ENCODE measurements at places on chromosomes 4 and X. TPM values are rescaled to one million over a fixed set of nuclear protein-coding genes. Genes with fewer than 3 reads are reported as not detected.

DNA sequence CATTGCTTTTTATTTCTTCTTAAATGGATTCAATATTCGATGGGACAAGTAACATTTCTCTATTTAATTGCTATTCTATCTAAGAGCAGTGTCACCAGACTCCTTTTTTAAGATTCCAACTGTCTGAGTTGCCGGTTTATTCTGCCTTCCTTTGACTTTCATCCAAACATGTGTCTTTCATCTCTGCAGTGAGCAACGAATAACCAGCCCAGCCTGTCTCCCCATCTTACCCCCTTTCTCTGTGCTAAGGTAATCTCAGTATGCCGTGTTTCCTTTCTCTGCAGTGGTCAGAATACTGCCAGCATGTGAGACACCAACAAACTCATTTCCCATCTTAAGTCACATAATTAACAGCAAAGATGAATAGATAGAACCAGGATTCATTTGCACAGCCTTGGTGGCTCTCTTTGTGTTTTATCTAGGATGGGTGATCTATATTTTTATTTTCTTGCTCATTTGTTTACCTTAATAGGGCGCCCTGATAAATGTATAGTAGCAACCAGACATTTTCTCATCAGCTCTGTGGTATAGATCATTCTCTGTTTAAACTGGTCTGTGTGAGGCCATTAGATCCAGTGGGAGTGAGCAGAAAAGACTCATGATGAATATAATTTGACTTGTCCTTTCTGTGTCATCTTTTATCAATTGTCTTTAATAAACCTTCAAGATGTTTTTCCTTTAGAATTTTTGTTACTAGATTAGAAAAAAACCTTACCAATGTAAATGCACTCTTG is 394.8 kb upstream of the IGFBP7 start:
- H3K4me1 ChIP-seq, result no peaks in the 10 kb centered on the region
- no peak overlapping the region for H3K27ac ChIP-seq
- H3K4me3 ChIP-seq, result no peak overlapping the region

GRCh38 chr4:43282534-43282933 is 390.0 kb downstream of the GRXCR1 start:
- H3K36me3 ChIP-seq, result no peaks in the 10 kb centered on the region
- H3K4me1 ChIP-seq, result no peaks in the 10 kb centered on the region
- no peaks in the 10 kb centered on the region for H3K27me3 ChIP-seq
- no peak overlapping the region for H3K4me3 ChIP-seq
- no peak overlapping the region for H3K27ac ChIP-seq

DNA sequence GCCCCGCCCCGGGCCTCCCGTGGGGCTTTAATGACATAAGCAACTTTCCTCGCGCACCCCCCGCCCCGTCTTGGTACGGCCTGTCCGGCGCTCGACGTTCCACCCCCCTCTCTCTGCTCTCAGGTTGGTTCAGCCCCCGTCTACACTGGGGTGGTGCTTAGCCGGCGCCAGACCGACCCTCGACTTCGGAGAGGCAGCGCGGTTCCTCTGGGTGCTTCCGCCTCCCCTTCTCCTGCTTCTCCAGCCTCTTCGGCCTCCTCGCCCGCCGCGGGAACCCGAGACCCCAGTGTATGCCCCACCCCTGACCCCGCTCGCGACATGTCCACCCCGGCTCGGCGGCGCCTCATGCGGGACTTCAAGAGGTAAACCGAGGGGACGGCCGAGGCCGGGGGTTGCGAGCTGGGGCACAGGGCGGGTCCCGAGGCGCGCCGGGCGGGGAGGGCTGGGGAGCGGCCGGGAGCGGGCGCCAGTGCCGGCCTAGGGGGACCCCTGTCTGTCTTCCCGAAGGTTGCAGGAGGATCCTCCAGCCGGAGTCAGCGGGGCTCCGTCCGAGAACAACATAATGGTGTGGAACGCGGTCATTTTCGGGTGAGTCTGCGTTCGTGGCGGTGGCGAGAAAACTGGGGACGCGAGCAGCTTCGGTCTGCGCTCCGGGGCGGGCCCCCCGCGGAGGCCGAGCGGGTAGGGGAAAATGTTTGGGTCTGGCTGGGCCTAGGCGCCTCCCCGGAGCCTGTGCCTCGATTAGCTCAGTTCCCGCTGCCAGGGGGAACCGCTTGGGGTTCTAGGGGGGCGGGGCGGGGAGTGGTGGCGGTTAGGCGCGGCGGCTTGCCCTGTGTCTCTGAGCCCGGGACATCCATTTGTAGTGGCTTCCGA is at the start of gene UBE2A:
Gene UBE2A, plus strand, starts transcription at position 170 of the 873 bp plus-strand sequence. Its CDS starts 149 bp downstream, at position 319.
- H3K36me3 ChIP-seq, result no peaks in the 10 kb centered on the region
- no peaks in the 10 kb centered on the region for H3K27me3 ChIP-seq
- DNase-seq, result peak; percentile 88
- H3K27ac ChIP-seq, result peak within 1 kb of the TSS; percentile 76

GRCh38 chrX:1537031-1537715 is at the start of gene P2RY8:
TSS of gene P2RY8 (minus strand) at chrX:1537185. CDS start at chrX:1466558, 70,627 bp downstream.
- H3K4me1 ChIP-seq, result peaks cover 12% of the 10 kb centered on the region
- peak within 1 kb of the TSS; percentile 91 for H3K27ac ChIP-seq
- H3K27me3 ChIP-seq, result no peaks in the 10 kb centered on the region
- no peaks in the 10 kb centered on the region for H3K36me3 ChIP-seq
- peak; percentile 70 for DNase-seq

GRCh38 chr4:143399113-143399949 is 62.7 kb downstream of the GAB1 start:
- no peak for DNase-seq
- peaks cover under 1% of the 10 kb centered on the region for H3K4me1 ChIP-seq
- H3K4me3 ChIP-seq, result no peak overlapping the region
- no peaks in the 10 kb centered on the region for H3K36me3 ChIP-seq
- no peaks in the 10 kb centered on the region for H3K27me3 ChIP-seq

- no peak overlapping the region for H3K4me3 ChIP-seq
- peaks cover 20% of the 10 kb centered on the region for H3K27me3 ChIP-seq
- DNase-seq, result no peak
- H3K27ac ChIP-seq, result no peak overlapping the region
- no peaks in the 10 kb centered on the region for H3K36me3 ChIP-seq
These were observed 1.4 kb downstream of the ANXA3 start for GRCh38 chr4:78553043-78553396.

DNA sequence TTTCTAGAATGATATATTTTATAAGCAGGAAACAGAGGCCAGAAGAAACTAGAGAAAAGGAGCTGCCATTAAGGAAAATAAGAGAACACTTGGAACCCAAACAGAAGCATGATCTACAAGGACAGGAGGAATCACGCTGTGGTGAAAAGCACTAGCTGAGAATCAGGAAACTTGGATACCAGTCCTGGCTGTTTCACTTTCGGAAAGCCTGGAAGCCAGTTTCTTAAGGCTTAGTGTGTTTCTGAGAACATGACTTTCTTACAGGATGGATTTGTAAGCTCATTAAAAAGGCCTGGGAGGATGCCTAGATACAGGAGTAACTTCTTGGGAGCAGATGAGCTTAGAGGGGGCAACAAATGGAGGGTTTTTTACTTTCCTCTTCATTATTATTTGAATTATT is 36.9 kb downstream of the TLL1 start:
- no peaks in the 10 kb centered on the region for H3K4me1 ChIP-seq
- H3K4me3 ChIP-seq, result no peak overlapping the region
- no peaks in the 10 kb centered on the region for H3K36me3 ChIP-seq
- H3K27me3 ChIP-seq, result no peaks in the 10 kb centered on the region

- no peak overlapping the region for H3K27ac ChIP-seq
- no peaks in the 10 kb centered on the region for H3K4me1 ChIP-seq
- no peaks in the 10 kb centered on the region for H3K36me3 ChIP-seq
- DNase-seq, result no peak
- H3K27me3 ChIP-seq, result no peaks in the 10 kb centered on the region
- H3K4me3 ChIP-seq, result no peak overlapping the region
These were observed 129.5 kb downstream of the PACRGL start for GRCh38 chr4:20829617-20830357.

- no peaks in the 10 kb centered on the region for H3K27me3 ChIP-seq
- H3K27ac ChIP-seq, result no peak overlapping the region
- no peak overlapping the region for H3K4me3 ChIP-seq
These were observed 137.5 kb downstream of the CPE start for GRCh38 chr4:165516281-165516833.

- no peak overlapping the region for H3K27ac ChIP-seq
- no peaks in the 10 kb centered on the region for H3K27me3 ChIP-seq
- no peaks in the 10 kb centered on the region for H3K4me1 ChIP-seq
- no peak for DNase-seq
These were observed 93.3 kb downstream of the TIGD2 start for GRCh38 chr4:89204624-89205023.

- H3K36me3 ChIP-seq, result no peaks in the 10 kb centered on the region
- no peak overlapping the region for H3K4me3 ChIP-seq
- no peak overlapping the region for H3K27ac ChIP-seq
- no peaks in the 10 kb centered on the region for H3K4me1 ChIP-seq
- no peak for DNase-seq
- H3K27me3 ChIP-seq, result no peaks in the 10 kb centered on the region
These were observed 584.3 kb upstream of the SMIM31 start for GRCh38 chr4:164169591-164169990.

- H3K27me3 ChIP-seq, result no peaks in the 10 kb centered on the region
- H3K27ac ChIP-seq, result no peak overlapping the region
- no peak for DNase-seq
- no peaks in the 10 kb centered on the region for H3K36me3 ChIP-seq
These were observed 128.3 kb upstream of the MAOA start for GRCh38 chrX:43527801-43528200.

GRCh38 chr4:159016593-159017024 is 86.3 kb upstream of the RAPGEF2 start:
- no peak overlapping the region for H3K27ac ChIP-seq
- no peaks in the 10 kb centered on the region for H3K27me3 ChIP-seq
- DNase-seq, result no peak

- H3K27me3 ChIP-seq, result no peaks in the 10 kb centered on the region
- no peaks in the 10 kb centered on the region for H3K4me1 ChIP-seq
- no peaks in the 10 kb centered on the region for H3K36me3 ChIP-seq
- DNase-seq, result no peak
These were observed 6.2 kb downstream of the NCAPG start for GRCh38 chr4:17817027-17817426.

DNA sequence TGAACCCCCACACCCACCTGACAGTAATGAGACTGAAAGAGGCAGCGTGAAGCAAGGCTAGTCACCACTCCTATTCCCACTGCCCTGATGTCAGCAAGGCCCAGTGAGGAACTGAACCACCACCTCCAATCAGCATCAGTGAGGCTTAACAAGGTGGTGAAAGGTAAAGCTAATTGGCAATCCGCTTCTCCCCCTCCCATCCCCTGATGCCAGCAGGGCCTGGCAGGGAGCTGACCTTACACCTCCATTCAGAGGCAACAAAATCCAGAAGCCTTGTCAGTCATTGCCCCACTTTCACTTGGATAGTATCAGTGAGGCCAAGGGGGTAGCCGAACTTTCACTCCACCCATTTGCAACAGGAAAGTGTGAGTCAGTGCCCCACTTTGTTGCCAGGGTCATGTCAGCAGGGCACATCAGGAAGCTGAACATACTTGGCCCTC is 60.8 kb downstream of the AWAT2 start:
- no peak for DNase-seq
- H3K27ac ChIP-seq, result no peak overlapping the region
- H3K36me3 ChIP-seq, result no peaks in the 10 kb centered on the region
- H3K27me3 ChIP-seq, result no peaks in the 10 kb centered on the region

GRCh38 chrX:74117962-74118902 is 185.7 kb upstream of the ZCCHC13 start:
- no peak overlapping the region for H3K27ac ChIP-seq
- no peaks in the 10 kb centered on the region for H3K4me1 ChIP-seq
- no peak for DNase-seq
- no peaks in the 10 kb centered on the region for H3K36me3 ChIP-seq
- H3K27me3 ChIP-seq, result no peaks in the 10 kb centered on the region

DNA sequence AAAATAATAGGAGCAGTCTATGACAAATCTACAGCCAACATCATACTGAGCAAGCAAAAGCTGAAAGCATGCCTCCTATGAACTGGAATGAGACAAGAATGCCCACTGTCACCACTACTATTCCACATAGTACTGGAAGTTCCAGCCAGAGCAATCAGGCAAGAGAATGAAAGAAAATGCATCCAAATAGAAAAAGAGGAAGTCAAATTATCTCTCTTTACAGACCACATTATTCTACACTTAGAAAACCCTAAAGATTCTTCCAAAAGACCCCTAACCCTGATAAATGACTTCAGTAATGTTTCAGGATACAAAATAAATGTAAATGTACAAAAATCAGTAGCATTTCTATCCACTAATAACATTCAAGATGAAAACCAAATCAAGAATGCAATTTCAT is 249.0 kb downstream of the STK32B start:
- no peaks in the 10 kb centered on the region for H3K4me1 ChIP-seq
- DNase-seq, result no peak
- H3K27me3 ChIP-seq, result no peaks in the 10 kb centered on the region
- H3K36me3 ChIP-seq, result no peaks in the 10 kb centered on the region
- no peak overlapping the region for H3K4me3 ChIP-seq

DNA sequence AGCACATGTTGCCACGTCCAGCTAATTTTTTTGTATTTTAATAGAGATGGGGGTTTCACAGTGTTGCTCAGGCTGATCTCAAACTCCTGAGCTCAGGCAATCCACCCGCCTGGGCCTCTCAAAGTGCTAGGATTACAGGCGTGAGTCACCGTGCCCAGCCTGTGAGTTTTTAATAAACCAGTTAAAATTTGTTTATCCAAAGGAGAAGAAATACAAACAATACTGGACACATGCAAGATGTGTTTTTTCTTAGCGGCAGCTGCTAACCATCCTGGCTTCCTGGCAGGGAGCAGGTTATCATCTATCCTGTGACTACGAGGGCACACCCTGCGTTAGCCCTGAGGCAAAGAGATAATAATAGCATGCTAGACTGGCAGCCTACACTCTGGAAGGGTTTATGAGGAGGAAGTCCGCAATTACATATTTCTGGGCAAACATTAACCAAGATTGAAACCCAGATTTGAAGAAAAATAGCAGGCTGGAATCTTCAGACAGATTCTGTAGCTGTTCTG is 191.4 kb downstream of the SPRY1 start:
- no peak overlapping the region for H3K4me3 ChIP-seq
- no peaks in the 10 kb centered on the region for H3K27me3 ChIP-seq
- no peaks in the 10 kb centered on the region for H3K4me1 ChIP-seq
- no peak overlapping the region for H3K27ac ChIP-seq

DNA sequence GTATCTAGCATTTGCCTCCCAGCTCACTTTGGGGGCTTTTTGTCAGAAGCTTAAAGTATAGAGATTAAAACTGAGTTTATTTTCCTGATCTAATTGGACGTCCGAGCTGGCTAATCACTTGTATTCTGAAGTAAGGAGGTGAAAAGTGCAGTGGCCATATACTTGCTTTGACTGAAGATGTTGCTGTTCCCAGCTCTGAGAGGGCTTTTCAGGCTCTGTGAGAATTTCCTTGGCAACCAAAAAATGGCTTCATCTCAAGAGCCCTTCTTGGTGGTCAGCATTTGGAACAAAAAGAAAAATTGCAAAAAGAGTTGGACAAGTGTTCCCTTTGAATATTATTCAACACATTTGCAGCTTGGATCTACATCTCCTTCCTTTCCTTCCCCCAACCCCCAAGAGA is 67.0 kb downstream of the SLC4A4 start:
- no peak overlapping the region for H3K27ac ChIP-seq
- no peaks in the 10 kb centered on the region for H3K36me3 ChIP-seq
- no peak for DNase-seq
- no peaks in the 10 kb centered on the region for H3K27me3 ChIP-seq
- no peaks in the 10 kb centered on the region for H3K4me1 ChIP-seq

Gene CT45A6
- total RNA-seq, result not detected

Gene TACR3
- not detected for total RNA-seq

Gene GPR173
- total RNA-seq, result not detected

Gene CLGN
- not detected for total RNA-seq

Gene PNMA6A
- 1.8 TPM for total RNA-seq

Gene UGT2B11
- not detected for total RNA-seq
